ENCODE measurements at places on chromosomes 6 and 20.

- DNase-seq, result no peak
Measured at GRCh38 chr6:14642842-14643241, 525.3 kb downstream of the CD83 start.

DNA sequence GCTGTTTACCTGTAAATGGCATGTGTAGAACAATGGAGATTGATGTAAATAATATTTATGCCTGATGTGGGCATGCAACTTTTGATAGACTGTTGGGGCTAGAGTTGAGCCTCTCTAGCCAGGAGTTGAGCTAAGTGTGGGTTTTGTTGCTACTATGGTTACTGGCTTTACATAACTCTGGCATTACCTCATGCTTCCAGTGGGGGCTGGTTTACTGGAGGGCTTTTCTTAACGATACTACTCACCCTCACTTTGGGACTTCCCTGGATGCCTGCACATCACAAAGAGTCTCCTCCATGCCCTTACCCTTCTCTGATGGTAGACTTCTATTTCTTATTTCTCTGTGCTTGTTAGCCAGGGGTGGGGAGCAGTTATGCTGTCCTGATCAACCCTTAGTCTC is 524.6 kb upstream of the CDH4 start:
- no peak for DNase-seq

- DNase-seq, result no peak
Measured at GRCh38 chr6:14665827-14666724, 548.5 kb downstream of the CD83 start.

GRCh38 chr6:21185861-21186478 is 407.6 kb upstream of the SOX4 start:
- no peak for DNase-seq

GRCh38 chr20:38726804-38727606 is 2.7 kb downstream of the SLC32A1 start:
- peak; percentile 62 for DNase-seq
